ENCODE measurements at places on chromosomes 4 and X. TPM values are rescaled to one million over a fixed set of nuclear protein-coding genes. Genes with fewer than 3 reads are reported as not detected.

The ARHGAP36 gene
- total RNA-seq: not detected

The CNKSR2 gene
- total RNA-seq: 2.4 TPM

The CPEB2 gene
- 19.6 TPM for total RNA-seq

The BEX5 gene
- total RNA-seq: not detected

The KLB gene
- total RNA-seq: not detected
